ENCODE measurements at places on chromosomes 7 and 10.

- no peak for DNase-seq
Measured at GRCh38 chr7:80635533-80635932, 2.9 kb upstream of the CD36 start.

GRCh38 chr10:132711613-132712121, 74.3 kb downstream of the NKX6-2 start:
- DNase-seq, result no peak

DNA sequence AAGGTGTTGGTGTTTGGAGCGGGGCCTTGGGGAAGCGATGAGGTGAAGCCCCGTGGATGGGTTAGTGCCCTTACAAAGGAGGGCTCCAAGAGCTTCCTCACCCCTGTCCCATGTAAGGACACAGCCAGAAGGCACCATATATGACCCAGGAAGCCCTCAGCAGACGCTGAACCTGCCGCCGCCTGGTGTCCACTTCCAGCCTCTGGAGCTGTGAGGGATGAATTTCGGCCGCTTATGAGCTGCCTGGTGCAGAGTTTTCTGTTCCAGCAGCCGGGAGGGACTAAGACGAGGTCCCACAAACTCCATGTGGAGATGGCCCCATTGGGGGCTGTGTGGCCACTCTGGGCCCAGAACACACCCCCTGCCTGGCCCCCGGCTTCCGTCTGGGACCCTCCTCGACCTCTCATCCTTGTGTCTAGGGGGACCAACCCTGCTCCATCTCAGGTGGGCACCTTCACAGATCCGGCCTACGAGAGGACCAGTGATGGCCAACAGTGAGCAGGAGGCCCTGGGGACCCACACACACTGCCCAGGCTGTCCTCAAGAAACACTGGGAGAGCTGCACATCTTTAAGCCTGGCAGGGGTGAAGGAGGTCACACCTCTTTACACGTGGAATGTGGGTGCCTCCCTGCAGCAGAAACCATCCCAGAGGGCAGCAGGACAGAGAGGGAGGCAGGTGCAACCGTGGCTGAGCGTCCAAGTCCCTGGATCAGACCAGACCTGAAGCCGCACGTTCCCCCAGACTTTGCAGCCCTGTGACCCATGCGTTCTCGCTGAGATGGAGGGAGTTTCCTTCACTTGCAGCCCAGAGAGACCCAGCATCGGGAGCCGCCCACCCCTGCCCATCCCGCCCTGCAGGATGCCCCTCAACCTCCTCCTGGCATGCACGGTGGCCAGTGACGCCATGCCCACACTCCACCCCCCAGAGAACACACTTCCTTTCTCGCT, 96.1 kb downstream of the PDGFA start:
- DNase-seq, result no peak

DNA sequence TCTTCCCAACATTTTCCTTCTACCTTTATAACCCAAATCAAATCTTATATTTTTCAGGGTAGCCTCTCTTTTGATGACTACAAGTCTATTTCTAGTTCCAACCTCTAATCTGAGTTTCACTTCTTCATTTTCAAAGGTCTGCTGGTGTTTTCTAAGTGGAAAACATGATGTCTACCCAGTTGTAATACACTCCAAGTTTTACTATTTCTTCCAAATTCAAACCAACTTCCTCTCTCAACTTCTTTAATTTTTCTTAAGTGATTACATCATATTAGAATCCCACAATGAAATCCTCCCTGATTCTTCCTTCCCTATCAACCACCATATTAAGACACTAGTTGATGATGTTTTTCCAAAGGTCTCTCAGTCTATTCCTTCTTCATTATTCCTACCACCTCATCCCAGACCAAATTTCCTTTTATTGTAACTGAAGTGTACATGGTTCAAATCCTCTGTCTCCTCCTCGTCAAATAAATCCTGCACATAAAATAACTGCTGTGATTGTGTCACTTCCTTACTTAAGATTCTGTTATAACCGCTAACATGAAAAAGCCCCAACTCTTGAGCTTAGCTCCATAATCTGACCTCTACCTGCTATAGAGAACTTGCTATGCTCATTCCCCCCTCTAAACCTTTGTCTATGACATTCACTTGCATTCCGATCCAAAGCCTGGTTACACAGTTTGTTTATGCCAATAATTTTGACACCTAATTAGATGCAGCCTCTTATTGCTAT, 12.7 kb downstream of the TAS2R38 start:
- DNase-seq, result no peak

- no peak for DNase-seq
Measured at GRCh38 chr7:278081-278480, 11.9 kb upstream of the FOXL3 start.

- DNase-seq, result no peak
Measured at GRCh38 chr7:17150018-17150417, 148.4 kb upstream of the AHR start.

DNA sequence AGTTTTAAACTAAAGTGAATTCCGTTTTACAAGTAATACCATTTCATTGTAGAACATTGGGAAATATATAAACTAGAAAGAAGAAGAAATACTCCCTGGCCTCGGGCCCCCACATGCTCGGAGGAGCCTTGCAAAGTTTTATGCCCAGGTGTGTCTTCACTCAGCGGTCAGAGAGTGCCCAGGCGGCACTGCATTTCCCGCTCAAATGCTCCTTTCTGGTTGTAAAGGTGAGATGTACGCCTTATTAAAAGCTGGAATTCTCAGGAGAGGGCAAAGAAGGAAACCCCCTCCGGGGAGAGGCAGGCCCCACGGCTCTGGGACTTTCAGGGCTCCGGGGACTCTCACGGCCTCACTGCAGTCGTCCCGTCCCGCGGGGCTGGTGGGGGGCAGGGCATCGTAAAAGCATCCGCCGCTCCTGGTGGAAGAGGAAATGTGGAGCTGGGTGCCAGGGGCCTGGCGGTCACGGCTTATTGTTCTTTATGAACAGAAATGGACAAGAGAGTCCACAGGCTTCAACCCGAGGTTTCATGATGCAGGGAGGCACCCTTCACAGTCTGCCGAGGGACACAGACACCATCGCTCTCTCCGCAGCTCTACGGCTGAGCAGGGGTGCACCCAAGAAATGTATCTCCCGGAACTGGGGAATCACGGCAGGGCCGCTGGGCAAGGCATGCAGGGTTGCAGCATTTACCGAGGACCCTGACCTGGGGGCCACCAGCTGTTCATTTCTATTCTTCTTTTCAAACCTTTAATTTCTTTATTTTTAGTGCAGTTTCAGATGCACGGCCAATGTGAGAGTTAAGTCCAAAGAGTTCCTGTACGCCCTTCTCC, 47.7 kb upstream of the INPP5A start:
- no peak for DNase-seq

- no peak for DNase-seq
Measured at GRCh38 chr7:69696054-69696591, 97.8 kb downstream of the AUTS2 start.

DNA sequence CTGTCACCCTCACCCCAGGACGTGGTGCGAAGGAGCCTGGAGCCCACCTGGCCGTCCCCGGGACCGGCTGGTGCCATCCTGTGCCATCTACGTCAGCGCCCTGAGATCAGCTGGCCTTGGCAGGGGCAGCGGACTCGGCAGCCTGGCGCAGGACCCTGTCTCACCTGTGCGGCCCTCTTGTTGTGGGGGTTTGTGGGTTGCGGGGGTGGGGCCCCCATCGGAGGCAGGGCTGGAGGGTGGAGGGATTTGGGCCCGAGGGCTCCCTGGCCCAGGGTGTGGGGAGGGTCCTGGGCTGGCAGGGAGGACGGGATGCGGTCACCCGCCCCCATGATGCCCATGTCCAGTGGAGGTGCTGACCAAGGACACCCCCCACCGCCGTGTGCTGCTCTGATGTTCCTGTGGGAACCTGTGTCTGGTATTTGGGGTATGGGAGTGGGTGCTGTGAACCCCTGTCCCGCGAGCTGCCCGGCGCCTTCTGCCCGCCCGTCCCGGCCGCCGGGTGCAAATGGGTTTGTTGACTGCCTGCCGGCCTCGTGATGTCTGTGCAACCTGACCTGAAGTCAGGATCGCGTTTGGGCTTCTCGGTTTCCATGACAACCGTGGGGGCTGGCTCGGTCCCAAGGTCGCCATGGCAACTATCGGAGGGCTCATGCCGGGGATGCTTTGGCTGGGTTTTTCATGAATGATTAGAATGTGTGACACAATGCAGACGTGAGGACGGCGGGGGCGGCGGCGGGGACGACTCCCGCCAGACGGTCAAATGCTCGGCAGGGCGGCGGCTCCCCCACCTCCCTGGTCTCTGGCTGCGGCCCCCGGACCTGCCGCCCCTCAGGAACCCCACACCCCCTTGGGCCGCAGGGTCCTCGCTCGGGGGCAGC, 7.3 kb downstream of the MAFK start:
- no peak for DNase-seq

- no peak for DNase-seq
Measured at GRCh38 chr10:16788125-16788524, 29.1 kb downstream of the RSU1 start.

DNA sequence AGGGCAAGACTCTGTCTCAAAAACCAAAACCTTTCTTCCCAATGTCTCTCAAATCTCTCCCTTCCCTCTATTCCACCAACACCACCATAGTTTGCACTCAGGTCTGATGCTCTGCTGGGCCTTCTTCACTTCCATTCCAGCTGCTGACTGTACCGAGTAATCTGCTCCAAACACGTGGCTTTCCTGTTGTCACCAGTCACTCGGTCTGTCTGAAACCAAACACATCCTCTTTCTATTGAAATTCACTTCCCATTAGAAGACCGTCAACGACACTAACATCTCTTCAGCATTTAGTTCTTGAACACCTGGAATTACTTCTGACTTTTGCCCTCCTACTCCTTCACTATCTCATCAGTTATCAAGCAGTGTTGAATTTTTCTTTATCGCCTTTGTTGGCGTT, 4.7 kb upstream of the NRF1 start:
- DNase-seq, result no peak

GRCh38 chr10:109941236-109941862, 18.0 kb upstream of the XPNPEP1 start:
- DNase-seq, result no peak

GRCh38 chr7:11281953-11282352, 308.3 kb downstream of the PHF14 start:
- no peak for DNase-seq

- DNase-seq, result no peak
Measured at GRCh38 chr7:133502972-133503371, 250.1 kb downstream of the EXOC4 start.

DNA sequence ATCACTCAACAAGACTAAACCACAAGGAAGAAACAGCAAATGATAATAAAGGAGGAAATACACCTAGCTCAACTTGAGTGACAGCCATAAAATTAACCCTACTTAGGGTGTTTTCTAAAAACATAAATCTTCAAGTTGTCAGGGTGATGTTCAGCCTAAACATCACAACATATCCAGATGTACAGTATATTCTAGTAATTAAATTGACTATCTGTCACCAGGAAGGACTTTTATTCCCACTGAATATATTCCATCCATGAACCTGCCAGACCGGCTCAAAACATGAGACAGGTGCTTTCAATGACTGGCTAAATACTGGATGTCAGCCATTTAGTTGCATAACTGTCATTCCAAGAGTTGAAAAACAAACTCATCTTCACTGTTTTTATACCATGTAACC, 298.1 kb upstream of the NEBL start:
- no peak for DNase-seq

- no peak for DNase-seq
Measured at GRCh38 chr7:129864042-129864441, 88.7 kb downstream of the UBE2H start.

GRCh38 chr7:69515495-69516212, 82.6 kb upstream of the AUTS2 start:
- DNase-seq, result no peak

- no peak for DNase-seq
Measured at GRCh38 chr10:83476211-83476610, 663.1 kb upstream of the GHITM start.

- DNase-seq, result no peak
Measured at GRCh38 chr7:40468891-40469864, 334.4 kb downstream of the SUGCT start.

DNA sequence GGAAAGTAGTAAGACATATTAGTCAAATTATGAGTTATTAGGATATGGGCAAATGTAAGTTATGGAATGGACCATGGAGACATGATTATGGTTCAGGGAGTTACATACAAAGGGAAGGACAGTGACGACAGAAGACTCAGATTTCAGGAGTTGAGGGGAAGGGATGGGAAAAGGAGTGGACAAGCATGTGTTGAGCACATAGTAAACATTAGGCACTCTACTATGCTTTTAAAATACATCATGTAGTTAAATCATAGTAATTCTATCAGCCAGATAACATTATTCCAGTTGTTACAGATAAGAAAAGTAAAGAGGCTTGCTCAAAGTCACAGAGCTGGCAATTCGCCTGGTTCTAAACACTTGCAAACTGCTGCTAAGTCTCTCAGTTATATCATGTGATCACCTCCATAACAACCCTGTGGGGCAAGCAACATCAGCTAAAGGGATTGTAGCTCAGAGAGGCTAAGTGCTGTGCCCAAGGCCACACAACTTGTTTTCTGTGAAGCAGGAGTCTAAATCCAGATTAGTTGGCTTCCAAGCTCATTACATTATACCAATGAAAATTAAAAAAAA, 115.2 kb upstream of the MDFIC start:
- no peak for DNase-seq

- no peak for DNase-seq
Measured at GRCh38 chr7:129188892-129189660, 643 bp downstream of the SMO start.

- DNase-seq, result no peak
Measured at GRCh38 chr7:45026984-45027773, 27.2 kb downstream of the CCM2 start.

GRCh38 chr7:114988755-114989375, 67.0 kb downstream of the MDFIC start:
- no peak for DNase-seq

DNA sequence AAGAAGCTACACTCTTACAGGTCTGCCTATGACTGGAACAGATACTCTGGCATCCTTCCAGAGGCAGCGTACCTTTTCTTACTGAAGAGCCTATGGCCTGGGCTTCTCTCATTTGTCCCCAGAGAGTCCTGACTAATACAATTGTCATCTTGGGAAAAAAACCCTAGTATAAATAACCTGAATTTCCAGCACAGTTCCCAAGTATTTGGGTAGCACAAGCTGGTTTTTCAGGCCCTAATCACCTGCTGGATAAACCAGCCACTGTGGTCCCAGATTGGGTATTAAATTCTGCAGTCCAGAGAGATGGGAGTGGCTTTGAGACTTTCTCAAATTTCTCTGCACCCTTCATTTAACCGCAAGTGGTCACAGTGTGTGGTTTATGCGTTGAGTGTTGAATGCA, 186.8 kb upstream of the NEBL start:
- DNase-seq, result no peak

- no peak for DNase-seq
Measured at GRCh38 chr10:18221123-18221522, 80.9 kb downstream of the CACNB2 start.

DNA sequence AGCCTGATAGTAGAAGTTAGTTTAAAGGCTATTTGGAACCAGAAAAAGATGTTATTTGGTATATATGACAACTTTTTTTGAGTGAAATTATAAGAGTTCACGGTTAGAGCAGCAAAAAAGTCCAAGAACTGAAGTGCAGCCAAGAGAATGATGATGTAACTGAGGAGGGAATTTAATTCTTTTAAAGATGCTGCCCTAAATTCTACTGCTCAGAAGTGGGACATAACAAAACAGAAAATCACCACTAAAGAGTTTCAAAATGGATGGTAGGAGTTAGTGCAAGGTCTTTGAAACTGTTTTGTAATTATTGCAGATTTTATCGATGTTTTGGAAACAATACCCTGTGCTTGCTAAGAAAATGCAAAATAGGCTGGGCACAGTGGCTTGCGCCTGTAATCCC, 6.5 kb downstream of the SAMD8 start:
- DNase-seq, result no peak

- DNase-seq, result no peak
Measured at GRCh38 chr10:28581916-28582315, 49.0 kb downstream of the WAC start.
